ENCODE measurements at places on chromosomes 2 and 18. TPM values are rescaled to one million over a fixed set of nuclear protein-coding genes. Genes with fewer than 3 reads are reported as not detected.

GRCh38 chr2:150732491-150732890 lies 245.0 kb upstream of the RND3 start:
- H3K36me3 ChIP-seq: no peaks in the 10 kb centered on the region
- no peak overlapping the region for H3K4me3 ChIP-seq
- no peak overlapping the region for H3K27ac ChIP-seq
- no peak for DNase-seq
- H3K4me1 ChIP-seq: no peaks in the 10 kb centered on the region
- no peaks in the 10 kb centered on the region for H3K27me3 ChIP-seq

DNA sequence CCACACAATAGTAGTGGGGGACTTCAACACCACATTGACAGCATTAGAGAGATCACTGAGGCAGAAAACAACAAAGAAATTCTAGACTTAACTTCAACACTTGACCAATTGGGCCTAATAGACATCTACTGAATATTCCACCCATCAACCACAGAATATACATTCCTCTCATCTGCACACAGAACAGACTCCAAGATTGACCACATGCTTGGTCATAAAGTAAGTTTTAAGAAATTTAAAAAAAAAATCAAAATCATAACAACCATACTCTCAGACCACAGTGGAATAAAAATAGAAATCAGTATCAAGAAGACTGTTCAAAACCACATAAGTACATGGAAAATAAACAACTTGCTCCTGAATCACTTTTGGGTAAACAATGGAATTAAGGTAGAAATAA lies 9.0 kb upstream of the FLACC1 start:
- no peak overlapping the region for H3K4me3 ChIP-seq
- peaks cover 11% of the 10 kb centered on the region for H3K4me1 ChIP-seq
- H3K27ac ChIP-seq: no peak overlapping the region
- no peaks in the 10 kb centered on the region for H3K36me3 ChIP-seq
- no peaks in the 10 kb centered on the region for H3K27me3 ChIP-seq

The ABCG8 gene
- polyA plus RNA-seq: 10.0 TPM

The OXER1 gene
- 11.3 TPM for polyA plus RNA-seq

DNA sequence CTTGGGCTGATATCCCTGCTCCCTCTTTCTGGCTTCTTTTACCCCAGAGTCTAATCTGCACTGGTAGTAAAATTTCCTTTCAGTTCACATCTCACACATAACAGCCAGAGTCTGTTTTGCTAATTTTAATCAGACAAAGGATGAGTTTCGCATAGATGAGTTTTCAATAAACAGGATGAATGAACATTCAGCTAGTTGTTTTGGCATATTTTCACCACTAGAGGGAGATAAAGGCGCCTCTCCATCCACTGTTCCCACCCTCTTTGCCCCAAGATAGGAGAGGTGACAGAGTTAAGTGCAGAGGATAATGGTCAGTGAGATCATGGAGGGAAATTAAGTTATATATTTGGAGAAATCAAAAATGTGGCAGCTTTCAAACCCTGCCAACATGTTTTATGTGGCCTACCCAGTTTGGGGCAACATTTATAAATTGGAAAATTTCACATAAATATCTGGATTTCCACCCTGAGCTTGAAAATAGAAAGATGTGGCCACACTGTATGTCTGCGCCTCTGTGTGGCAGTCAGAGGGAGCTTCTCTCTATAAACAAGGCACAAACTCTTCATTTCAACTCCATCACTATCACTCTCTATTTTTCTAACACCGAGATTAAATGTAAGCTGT lies 48.5 kb upstream of the DTNA start:
- no peaks in the 10 kb centered on the region for H3K36me3 ChIP-seq
- DNase-seq: peak; percentile 48
- peaks cover 11% of the 10 kb centered on the region for H3K4me1 ChIP-seq
- no peak overlapping the region for H3K4me3 ChIP-seq

The CCDC141 gene
- not detected for polyA plus RNA-seq

The KIF3C gene
- polyA plus RNA-seq: 4.8 TPM

DNA sequence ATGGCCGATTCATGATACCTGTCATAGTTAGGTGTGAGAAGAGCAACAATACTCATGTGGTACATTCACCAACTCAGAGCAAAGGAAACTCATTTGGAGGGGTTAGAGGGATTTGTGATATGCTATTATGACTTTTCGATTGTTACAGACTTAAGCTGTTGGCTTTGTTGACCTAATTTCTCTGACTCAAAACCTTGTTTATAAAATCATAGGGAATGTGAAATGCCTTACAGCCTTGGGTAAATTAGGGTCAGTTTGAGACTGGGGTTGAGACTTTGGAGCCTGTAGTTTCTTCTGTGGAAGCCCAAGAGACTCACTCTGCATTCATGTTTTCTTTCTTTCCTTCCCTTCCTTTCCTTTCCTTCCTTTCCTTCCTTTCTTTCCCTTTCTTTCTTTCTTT lies 261.9 kb downstream of the LRRTM1 start:
- H3K4me3 ChIP-seq: no peak overlapping the region
- H3K27me3 ChIP-seq: no peaks in the 10 kb centered on the region
- H3K27ac ChIP-seq: no peak overlapping the region
- no peaks in the 10 kb centered on the region for H3K4me1 ChIP-seq
- no peak for DNase-seq

- H3K4me3 ChIP-seq: no peak overlapping the region
- no peak for DNase-seq
- H3K27ac ChIP-seq: no peak overlapping the region
- no peaks in the 10 kb centered on the region for H3K36me3 ChIP-seq
Observed at GRCh38 chr18:33581856-33582255, 3.8 kb downstream of the ASXL3 start.

- no peak overlapping the region for H3K4me3 ChIP-seq
- no peak for DNase-seq
- H3K27ac ChIP-seq: no peak overlapping the region
- H3K36me3 ChIP-seq: no peaks in the 10 kb centered on the region
Observed at GRCh38 chr2:40556293-40556692, 104.4 kb upstream of the SLC8A1 start.

GRCh38 chr2:233772583-233772982 lies 5.5 kb upstream of the MROH2A start:
- H3K27me3 ChIP-seq: peaks cover 1% of the 10 kb centered on the region
- no peak overlapping the region for H3K27ac ChIP-seq
- no peak for DNase-seq
- no peaks in the 10 kb centered on the region for H3K4me1 ChIP-seq
- no peaks in the 10 kb centered on the region for H3K36me3 ChIP-seq
- H3K4me3 ChIP-seq: no peak overlapping the region

DNA sequence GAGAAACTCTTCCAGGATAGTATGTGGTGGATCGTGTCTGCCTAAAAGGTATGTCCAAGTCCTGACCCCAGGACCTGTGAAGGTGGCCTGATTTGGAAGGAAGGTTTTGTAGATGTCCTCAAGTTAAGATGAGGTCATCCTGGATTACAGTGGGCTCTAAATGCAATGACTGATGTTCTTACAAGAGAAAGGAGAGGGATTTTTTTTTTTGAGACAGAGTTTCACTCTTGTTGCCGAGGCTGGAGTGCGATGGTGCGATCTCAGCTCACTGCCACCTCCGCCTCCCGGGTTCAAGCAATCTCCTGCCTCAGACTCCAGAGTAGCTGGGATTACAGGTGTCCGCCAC lies 19.9 kb downstream of the MBP start:
- no peaks in the 10 kb centered on the region for H3K36me3 ChIP-seq
- H3K4me1 ChIP-seq: peaks cover 54% of the 10 kb centered on the region
- no peaks in the 10 kb centered on the region for H3K27me3 ChIP-seq
- no peak for DNase-seq

DNA sequence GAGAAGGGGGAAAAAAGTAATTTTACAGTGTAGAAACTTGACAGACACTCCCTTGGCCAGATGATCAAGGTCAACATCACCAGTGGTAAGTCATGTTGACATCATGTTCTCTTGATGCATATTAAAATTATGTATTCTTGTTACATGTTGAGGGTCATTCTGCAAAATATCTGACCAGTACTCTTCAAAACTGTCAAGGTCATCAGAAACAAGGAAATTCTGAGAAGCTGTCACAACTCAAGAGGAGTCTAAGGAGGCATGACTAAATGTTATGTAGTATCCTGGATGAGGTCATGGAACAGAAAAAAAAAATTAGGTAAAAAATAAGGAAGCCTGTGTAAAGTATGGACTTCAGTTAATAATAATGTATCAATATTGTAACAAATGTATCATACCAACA lies 6.3 kb downstream of the SGPP2 start:
- DNase-seq: no peak
- H3K27me3 ChIP-seq: no peaks in the 10 kb centered on the region
- no peak overlapping the region for H3K4me3 ChIP-seq
- no peaks in the 10 kb centered on the region for H3K36me3 ChIP-seq
- no peaks in the 10 kb centered on the region for H3K4me1 ChIP-seq
- H3K27ac ChIP-seq: no peak overlapping the region

The SNTG2 gene
- polyA plus RNA-seq: not detected

GRCh38 chr2:217986256-217986961 lies 16.4 kb downstream of the TNS1 start:
- H3K27me3 ChIP-seq: peaks cover 4% of the 10 kb centered on the region
- H3K36me3 ChIP-seq: no peaks in the 10 kb centered on the region
- peaks cover 10% of the 10 kb centered on the region for H3K4me1 ChIP-seq
- H3K27ac ChIP-seq: no peak overlapping the region
- H3K4me3 ChIP-seq: no peak overlapping the region

DNA sequence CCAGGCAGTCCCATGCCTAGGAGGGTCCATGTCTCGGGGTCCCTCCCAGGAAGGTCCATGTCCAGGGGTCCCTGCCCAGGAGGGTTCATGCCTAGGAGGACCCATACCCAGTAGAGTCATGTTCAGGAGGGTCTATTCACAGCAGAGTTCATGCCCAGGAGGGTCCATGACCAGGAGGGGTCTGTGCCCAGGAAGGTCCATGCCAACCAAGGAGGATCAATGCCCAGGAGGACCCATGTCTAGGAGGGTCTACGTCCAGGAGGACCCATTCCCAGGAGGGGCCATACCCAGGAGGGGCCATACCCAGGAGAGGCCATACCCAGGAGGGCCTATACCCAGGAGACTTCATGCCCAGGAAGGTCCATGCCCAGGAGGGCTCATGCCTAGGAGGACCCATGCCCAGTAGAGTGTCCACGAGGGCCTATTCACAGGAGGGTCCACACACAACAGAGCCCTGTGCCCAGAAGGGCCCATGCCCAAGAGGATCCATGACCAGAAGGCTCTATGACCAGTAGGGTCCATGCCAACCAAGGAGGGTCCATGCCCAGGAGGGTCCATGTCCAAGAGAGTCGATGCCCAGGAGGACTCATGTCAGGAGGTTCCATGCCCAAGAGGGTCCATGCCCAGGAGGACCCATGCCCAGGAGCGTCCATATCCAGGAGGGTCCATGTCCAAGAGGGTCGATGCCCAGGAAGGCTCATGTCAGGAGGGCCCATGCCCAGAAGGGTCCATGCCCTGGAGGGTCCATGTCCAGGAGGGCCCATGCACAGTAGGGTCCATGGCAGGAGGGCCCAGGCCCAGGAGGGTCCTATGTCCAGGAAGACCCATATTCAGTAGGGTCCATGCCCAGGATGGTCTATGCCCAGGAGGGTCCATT lies 10.1 kb downstream of the GPR35 start:
- H3K4me1 ChIP-seq: no peaks in the 10 kb centered on the region
- H3K27me3 ChIP-seq: peaks cover 12% of the 10 kb centered on the region
- DNase-seq: no peak
- no peak overlapping the region for H3K4me3 ChIP-seq
- no peak overlapping the region for H3K27ac ChIP-seq

- H3K27ac ChIP-seq: no peak overlapping the region
- peaks cover 68% of the 10 kb centered on the region for H3K4me1 ChIP-seq
- peak overlapping the region; percentile 62 for H3K4me3 ChIP-seq
Observed at GRCh38 chr2:74551942-74552913, 1.5 kb downstream of the LOXL3 start.

DNA sequence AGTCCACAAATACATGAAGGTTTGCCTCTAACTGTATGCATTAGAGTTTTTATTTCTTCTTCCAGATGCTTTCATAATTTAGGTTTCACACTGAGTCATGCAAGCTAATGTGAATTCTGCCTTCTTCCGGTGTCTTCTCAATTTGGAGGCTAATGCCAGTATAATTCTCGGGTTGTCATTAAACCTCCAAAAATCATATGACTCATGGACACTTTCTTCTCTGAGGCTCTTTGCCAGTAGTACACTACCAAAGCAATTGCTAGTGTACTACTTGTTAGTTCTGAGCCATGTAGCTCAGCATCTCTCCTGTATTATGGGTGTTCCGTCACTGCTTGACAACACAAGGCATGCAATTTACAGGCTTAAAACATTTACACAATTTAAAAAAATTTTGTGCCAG lies 137.1 kb downstream of the VWC2L start:
- no peaks in the 10 kb centered on the region for H3K36me3 ChIP-seq
- H3K27ac ChIP-seq: no peak overlapping the region
- DNase-seq: no peak

The FN1 gene
- polyA plus RNA-seq: 8,294 TPM

DNA sequence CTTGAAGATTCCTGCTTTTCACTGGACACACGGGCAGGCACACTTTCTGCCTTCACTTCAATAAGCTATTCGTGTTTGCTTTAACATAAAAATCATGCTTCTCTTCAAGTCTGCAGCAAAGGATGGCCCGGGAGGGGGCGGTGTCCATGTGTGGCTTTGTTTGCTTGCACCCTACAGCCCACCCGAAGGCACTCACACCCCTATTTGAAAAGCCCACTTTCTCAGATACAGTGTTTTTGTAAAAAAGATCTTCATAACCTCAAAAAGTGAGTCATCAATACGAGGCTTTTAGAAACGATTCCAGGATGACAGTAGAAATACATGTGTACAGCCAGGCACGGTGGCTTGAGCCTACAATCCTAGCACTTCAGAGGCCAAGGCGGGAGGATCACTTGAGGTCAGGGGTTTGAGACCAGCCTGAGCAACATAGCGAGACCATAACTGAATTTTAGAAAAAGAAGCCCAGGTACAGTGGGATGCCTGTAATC lies 36.5 kb upstream of the HPCAL1 start:
- H3K27me3 ChIP-seq: peaks cover 76% of the 10 kb centered on the region
- DNase-seq: no peak
- no peaks in the 10 kb centered on the region for H3K36me3 ChIP-seq
- no peak overlapping the region for H3K4me3 ChIP-seq
- H3K27ac ChIP-seq: no peak overlapping the region
- peaks cover 48% of the 10 kb centered on the region for H3K4me1 ChIP-seq

GRCh38 chr2:200756618-200757321 lies 54.9 kb upstream of the BZW1 start:
- peak; percentile 95 for DNase-seq
- H3K36me3 ChIP-seq: no peaks in the 10 kb centered on the region
- H3K27me3 ChIP-seq: no peaks in the 10 kb centered on the region
- H3K4me1 ChIP-seq: peaks cover 79% of the 10 kb centered on the region
- peak overlapping the region; percentile 64 for H3K27ac ChIP-seq
- H3K4me3 ChIP-seq: peak overlapping the region; percentile 5

DNA sequence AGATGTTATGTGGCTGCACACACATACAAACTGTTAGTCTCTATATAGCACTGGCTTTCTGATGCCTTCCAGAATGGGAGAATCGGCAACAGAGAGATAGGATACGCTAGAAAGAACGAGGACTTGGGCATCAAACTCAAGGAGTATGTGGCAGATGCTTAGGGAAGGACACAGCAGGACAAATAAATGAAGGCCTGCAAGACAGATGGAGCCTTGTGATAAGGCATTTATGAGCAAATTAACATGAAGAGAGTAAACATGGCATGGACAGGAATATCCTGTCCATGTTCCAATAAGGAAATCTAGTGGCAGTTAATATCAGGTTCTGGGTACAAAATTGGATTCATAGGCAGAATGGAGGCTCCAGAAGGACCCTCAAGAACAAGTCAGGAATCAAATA lies 136.9 kb downstream of the SLC4A10 start:
- no peak for DNase-seq
- H3K4me3 ChIP-seq: no peak overlapping the region
- no peaks in the 10 kb centered on the region for H3K4me1 ChIP-seq

Measured in HepG2 (cell line).